CD4-positive, alpha-beta T cell treated with Interleukin-17A for 4 hours (primary cell): ENCODE measurements at places on chromosomes 7 and 10.

DNA sequence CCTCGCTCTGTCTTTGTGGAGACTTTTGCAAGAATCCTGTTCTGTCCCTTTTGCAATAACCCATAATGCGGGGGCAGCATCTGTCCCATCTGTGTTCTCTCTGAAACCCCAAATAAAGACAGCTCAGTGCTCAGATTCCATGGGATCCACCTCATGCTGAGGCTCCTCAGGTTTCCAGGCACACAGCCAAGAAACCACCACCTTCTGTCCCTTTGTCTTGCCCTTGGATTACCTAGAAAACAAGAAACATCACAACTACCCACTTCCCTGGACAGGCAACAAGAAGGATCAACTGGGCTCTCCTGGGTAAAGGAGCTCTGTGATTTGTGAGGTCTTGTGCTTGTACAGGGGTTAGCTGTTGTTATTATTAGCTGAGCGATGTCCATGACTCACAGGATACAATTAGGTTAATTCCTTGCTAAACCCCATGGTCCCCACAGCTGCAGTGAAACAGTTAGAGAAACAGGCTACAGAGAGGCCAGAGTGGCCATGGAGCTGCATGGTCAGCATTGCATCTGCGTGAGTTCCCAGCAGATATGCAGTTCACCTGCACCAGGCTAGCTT lies 50.2 kb downstream of the CXCL12 start:
- DNase-seq, result no peak

- DNase-seq, result peak; percentile 93
Observed at GRCh38 chr10:31318854-31319601, at the start of gene ZEB1. Gene ZEB1, plus strand, starts transcription at chr10:31319216. Its CDS starts 19 bp downstream, at chr10:31319235.

GRCh38 chr10:98815039-98815885 lies 368.5 kb upstream of the HPS1 start:
- no peak for DNase-seq

DNA sequence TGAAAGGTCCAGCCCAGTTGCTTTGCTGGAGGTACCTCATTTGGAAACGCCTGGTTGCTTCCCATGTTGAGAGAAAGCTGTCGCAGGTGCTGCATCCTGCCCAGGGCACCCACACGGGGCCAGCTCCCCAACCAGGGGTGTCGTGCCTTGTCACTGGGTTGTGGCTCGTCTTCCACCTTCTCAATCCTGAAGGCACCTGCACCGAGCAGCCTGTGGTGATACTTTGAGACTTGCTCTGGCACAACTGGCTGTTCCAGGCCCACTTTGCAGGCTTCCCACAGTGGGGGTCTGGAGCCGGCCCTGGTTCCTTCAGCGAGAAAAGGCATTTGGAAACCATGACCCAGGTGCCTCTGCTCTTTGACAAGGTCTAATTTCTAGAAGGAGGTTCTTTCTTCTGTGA lies 197.3 kb upstream of the PPP2R2D start:
- DNase-seq, result no peak

GRCh38 chr10:129526943-129527342 lies 59.9 kb downstream of the MGMT start:
- DNase-seq, result no peak

DNA sequence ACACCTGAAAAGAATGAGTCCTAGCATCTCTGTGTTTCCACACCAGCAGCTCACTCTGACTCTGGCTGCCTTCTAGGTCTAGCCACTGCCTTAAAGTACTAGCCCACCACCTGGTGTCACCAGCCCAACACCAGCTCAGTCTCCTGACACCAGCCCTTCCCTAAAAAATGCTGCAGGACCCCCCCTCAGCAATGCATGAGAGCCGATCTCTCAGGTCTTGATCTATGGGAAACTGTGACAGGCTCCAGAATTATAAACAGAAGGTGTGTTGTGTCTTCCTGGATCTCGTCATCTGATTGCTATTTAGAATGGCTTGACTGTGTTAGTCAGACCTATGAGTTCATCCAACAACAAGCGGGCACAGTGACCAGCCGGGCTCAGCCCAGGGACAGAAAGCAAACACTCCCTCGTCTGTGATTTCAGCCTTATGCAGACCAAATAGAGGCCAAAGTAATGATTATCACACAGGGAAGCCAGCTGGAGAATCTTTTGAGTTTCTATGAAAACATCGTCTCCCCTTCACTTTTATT lies 66.6 kb downstream of the CUBN start:
- peak; percentile 8 for DNase-seq

- no peak for DNase-seq
Observed at GRCh38 chr10:38043516-38043915, 33.0 kb downstream of the ZNF33A start.

DNA sequence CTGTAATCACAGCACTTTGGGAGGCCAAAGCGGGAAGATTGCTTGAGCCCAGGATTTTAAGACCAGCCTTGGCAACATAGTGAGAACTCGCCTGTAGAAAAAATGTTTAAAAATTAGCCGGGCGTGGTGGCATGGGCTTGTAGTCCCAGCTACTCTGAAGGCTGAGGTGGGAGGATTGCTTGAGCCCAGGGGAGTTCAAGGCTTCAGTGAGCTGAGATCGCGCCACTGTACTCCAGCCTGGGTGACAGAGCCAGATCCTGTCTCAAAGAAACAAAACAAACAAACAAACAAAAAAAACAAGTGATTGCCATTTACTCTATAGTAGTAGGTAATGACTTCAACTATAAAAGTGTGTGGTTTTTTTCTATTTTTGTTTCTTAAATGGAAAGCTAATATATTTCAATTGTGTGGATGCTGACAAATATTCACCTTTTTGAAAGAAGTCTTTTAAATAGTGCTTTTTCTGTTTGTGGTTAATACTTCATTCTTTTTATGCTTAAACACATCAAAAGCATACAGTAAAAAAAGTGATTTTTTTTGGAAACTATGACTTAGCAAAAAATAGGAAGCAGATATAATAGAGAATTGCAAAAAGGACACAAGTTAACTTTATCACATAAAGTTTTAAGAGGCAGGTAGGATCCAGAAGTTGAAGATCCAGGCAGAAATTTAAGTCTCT lies 48.4 kb downstream of the ZNF277 start:
- no peak for DNase-seq

- DNase-seq, result no peak
Observed at GRCh38 chr10:14936584-14936983, 17.3 kb downstream of the DCLRE1C start.

DNA sequence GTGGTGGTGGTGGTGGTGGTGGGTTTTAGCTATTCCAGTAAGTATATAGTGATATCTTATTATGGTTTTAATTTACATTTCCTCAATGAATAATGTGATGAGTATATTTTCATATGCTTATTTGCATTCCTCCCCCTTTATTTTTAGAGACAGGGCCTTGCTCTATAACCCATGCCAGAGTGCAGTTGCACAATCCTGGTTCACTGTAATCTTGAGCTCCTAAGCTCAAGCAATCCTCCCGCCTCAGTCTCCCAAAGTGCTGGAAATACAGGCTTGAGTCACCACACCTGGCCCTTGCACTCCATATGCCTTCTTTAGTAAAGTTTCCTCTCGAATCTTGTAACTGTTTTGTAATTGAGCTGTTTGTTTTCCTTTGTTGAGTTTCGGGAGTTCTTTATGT lies 577.7 kb upstream of the AUTS2 start:
- no peak for DNase-seq

- DNase-seq, result no peak
Observed at GRCh38 chr7:23645822-23646221, 34.2 kb upstream of the FAM221A start.

GRCh38 chr10:45591280-45591679 lies 81.3 kb downstream of the ZFAND4 start:
- no peak for DNase-seq

GRCh38 chr10:107557916-107558315 lies 393.4 kb upstream of the SORCS1 start:
- DNase-seq, result no peak

DNA sequence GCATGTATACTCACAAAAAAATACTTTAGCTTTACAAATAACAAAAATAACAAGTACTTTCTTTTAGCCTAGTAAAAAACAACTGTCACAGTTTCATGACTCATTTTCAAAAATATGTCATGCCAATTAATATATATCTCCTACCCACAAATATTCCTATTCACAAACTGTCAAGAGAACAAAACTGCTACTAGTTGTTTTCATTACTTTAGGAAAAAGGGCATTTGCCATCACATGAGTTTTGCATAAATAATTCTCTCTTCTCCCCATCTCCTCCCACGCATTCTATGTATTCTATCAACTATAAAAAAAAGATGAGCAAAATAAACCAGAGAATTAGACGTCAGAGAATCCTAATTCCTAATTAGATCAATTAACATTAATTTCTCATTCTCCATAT lies 87.6 kb downstream of the PIP4K2A start:
- no peak for DNase-seq

GRCh38 chr7:2837496-2837895 lies 6.6 kb downstream of the GNA12 start:
- no peak for DNase-seq

GRCh38 chr10:70967591-70968587 lies 79.5 kb upstream of the PCBD1 start:
- no peak for DNase-seq

- no peak for DNase-seq
Observed at GRCh38 chr7:136657482-136657921, 210.9 kb upstream of the CHRM2 start.

GRCh38 chr7:30348083-30348560 lies 63.7 kb downstream of the ZNRF2 start:
- DNase-seq, result peak; percentile 66

DNA sequence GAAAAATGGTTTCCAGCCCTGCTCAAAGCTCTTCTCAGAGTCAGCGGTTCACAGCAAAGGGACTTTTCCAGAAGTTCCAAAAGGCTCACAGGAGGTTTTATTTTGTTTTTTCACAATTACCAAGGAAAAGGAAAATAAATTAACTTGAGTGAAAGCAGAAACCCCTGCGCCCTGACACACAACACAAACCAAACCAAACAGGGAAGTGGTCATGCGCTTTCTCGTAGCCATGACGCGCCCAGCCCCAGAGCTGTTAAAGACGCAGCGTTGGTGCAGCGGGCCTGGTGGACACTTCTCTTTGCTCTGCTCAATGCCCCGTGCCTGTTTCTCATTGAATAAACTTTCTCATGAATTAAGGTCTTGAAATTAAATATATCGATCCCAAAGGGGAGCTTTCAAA lies 134.4 kb upstream of the LYZL2 start:
- DNase-seq, result no peak

GRCh38 chr10:48251525-48252353 lies 22.8 kb downstream of the FRMPD2 start:
- no peak for DNase-seq

DNA sequence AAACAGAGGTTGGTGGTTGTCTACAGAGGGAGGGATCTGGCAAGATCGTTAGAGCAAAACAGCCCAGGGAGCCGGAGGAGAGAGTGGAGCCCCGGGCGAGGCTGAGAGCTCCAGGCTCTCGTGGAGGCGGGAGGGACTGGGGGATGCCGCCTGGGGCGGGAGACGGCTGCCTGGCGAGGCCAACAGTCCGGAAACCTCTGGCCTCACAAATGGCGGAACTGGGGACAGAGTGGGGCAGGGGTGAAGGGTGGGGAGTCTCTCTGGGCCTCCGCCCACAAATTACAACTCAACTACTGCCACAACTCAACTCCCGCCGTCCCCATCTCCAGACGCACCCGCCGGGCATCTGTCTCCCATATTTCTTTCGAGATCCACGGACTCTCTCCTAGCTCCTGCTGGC lies 47.7 kb downstream of the CLEC2L start:
- no peak for DNase-seq

- peak; percentile 7 for DNase-seq
Observed at GRCh38 chr10:16521311-16522016, at the start of gene C1QL3. Gene C1QL3, minus strand, starts transcription at chr10:16521879. Its CDS starts 814 bp downstream, at chr10:16521065.

DNA sequence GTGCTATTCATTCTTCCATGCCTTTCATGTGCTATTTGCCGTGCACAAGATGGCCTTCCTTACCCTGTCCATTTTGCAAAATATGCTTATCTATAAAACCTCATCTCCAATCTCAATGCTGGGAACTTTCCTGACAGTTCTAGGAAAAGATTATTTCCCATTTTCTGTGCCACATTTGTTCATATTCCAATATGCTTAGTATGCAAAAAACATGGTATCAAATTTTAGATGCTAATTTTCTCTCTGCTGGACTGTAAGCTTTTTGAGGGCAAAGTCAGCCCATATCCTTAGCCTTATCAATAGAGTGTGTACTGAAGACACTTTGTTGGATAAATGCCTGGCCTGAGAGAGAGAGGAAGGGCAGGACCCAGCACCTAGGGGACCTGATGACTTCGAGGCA lies 39.4 kb downstream of the MGAM2 start:
- DNase-seq, result no peak

DNA sequence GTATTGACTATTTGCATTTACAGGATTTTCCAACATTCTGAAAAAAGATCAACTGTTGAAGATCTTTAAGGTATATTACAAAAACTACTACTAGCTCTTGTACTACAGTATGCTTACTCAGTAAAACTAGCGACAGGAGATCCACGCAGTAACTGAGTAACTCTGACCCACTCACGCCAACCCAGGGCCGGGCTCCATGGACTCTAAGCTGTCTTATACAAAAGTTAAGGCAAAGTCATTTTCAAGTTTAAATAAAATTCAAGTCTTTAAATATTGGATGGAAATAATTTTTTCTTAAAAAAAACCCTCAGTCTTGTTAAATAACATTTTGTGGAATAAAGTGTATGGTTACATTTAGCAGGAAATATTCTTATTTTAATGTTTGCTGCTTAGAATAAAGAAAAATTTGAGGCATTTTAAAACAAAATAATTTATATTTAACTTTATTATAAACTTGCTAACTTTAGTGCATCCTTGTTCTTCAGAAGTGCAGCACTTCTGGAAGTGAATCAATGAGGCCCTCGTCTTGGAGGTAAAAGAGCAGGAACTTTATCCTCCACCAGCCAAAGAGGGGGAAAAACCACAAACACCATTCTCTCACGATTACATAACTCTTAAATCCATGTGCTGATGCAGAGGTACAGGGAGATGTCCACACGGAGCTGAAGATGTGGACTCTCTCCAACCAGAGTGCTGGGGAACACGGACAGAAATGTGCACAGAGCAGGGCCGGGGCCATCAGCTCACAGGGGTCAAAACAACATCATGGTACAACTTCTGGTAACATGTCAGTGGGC lies 119.9 kb downstream of the LARP4B start:
- DNase-seq, result no peak

- no peak for DNase-seq
Observed at GRCh38 chr10:72062382-72062781, 26.0 kb downstream of the SPOCK2 start.

GRCh38 chr10:30587522-30588031 lies 42.0 kb downstream of the LYZL2 start:
- DNase-seq, result no peak

GRCh38 chr7:64775289-64775688 lies 18.9 kb upstream of the ZNF138 start:
- no peak for DNase-seq
